ENCODE measurements at places on chromosomes 3 and 15.

- no peak for DNase-seq
Measured at GRCh38 chr3:50479523-50479922, 23.9 kb downstream of the CACNA2D2 start.

- DNase-seq, result no peak
Measured at GRCh38 chr3:89699229-89699628, 591.8 kb downstream of the EPHA3 start.

- no peak for DNase-seq
Measured at GRCh38 chr3:58693940-58694850, 27.6 kb upstream of the FAM3D start.

DNA sequence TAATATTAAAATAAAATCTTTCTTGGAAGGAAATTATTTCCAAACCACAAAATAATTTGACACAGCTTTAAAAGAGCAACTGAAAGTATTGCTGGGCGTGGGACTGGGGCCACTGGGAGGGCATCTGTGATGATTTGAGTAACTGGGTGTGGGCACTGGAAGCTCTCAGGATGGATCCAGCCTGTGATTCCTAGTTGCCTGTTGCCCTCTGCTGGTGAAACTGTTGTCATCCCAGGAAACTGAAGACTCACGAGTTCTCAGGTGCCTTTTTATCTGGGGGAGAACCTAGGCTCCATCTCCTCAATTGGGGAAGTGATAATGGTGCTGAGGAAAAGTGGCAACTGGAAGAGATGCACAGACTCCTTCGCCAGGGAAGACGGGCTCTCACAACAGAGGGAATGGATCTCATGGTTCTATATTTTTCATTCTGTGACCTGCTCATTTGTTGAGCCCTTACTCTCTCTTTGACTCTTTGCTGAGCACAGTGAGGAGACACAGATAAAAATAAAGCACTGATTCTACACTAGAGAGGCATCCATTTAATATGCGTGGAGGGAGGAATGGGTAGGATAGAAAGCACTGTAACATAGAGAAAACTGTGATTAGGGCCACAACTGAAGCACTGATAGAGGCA, 61.6 kb downstream of the TPRG1 start:
- DNase-seq, result peak; percentile 62
